Left hindlimb (tissue), 1 donor: ENCODE measurements at places on chromosomes 1 and 21.

DNA sequence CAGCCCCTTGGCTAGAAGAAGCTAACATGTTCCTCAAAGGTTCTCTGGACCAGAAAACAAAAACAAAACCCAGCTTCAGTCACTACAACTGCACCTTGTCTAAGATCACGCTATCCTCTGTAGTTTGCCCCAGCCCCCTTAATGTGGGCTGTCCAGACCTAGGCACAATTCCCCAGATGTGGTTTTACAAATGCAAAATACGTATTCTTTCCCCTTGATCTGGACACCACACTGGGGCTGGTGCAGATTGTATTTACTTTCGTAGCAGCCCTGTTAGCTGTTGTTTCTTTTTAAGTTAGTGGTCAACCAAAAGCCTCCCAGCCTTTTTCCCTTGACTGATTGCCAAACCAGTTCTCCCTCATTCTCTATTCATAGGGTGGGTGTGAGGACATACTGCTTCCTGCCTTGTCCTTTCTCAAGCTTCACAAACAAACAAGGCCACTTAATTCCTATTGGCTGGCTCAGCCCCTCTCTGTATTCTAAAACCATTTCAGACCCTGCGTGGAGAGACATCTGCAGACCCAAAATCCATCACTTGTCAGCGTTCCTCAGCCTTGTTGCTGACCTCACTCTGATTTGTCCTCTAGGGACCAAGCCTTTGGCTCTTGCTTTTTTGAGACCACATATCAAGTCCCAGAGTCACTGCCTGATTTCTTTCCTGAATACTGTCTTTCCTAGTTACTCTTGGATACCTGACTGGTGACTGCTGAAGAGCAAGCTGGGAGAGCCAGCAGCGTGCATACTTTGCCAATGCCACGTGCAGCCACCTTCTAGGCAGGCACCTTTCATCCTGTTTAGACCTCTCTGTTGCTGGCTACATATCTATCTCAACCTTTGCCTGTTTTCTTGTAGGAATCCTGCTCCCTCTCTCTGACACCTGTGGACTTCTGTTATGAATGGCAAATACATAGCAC lies 96.4 kb upstream of the RAB3GAP2 start:
- no peak for DNase-seq

GRCh38 chr1:81548918-81549587 lies 251.7 kb upstream of the ADGRL2 start:
- no peak for DNase-seq

GRCh38 chr1:160357286-160358002 lies 9.4 kb upstream of the NHLH1 start:
- DNase-seq = no peak

DNA sequence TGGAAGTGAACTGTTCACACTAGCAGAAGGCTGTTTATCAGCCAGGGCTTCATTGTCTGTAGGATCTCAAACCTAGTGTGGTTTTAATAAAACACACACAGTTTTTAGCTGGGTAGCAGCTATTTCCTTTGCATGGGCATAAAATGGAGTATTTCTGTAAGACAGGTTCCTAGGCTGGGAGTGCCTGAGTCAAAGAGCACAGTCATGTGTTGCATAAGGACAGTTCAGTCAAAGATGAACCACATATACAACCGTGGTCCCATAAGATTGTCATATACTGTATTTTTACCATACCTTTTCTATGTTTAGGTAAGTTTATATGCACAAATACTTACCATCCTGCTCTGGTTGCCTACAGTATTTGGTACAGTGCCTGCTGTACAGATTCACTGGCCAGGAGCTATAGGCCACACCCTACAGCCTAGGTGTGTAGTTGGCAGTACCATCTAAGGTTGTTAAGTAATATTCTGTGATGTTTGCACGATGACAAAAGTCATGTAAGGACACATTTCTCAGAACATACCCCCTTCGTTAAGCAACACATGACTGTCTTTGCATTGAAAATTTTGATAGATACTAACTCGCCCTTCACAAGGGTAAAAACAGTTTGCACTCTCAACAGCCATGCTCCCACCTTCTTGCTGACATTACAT lies 17.2 kb downstream of the LGALS8 start:
- DNase-seq = no peak
